Neural progenitor cell (in vitro differentiated cells): ENCODE measurements at places on chromosomes 16 and 17.
A peak's percentile ranks its signal among the peaks of the same experiment; 100 is the strongest.

DNA sequence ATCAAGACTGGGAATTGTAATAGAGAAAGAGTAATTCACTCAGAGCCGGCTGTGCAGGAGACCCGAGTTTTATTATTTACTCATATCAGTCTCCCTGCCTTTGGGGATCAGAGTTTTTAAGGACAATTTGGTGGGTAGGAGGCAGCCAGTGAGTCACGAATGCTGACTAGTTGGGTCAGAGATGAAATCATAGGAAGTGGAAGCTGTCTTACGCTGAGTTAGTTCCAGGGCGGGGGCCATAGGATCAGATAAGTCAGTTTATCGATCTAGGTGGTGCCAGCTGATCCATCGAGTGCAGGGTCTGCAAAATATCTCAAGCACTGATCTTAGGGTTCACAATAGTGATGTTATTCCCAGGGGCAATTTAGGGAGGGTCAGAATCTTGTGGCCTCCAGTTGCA is 20.2 kb upstream of the GUCY2D start:
- H3K4me1 ChIP-seq, result no peaks in the 10 kb centered on the region
- no peak overlapping the region for H3K4me3 ChIP-seq
- no peaks in the 10 kb centered on the region for H3K36me3 ChIP-seq

DNA sequence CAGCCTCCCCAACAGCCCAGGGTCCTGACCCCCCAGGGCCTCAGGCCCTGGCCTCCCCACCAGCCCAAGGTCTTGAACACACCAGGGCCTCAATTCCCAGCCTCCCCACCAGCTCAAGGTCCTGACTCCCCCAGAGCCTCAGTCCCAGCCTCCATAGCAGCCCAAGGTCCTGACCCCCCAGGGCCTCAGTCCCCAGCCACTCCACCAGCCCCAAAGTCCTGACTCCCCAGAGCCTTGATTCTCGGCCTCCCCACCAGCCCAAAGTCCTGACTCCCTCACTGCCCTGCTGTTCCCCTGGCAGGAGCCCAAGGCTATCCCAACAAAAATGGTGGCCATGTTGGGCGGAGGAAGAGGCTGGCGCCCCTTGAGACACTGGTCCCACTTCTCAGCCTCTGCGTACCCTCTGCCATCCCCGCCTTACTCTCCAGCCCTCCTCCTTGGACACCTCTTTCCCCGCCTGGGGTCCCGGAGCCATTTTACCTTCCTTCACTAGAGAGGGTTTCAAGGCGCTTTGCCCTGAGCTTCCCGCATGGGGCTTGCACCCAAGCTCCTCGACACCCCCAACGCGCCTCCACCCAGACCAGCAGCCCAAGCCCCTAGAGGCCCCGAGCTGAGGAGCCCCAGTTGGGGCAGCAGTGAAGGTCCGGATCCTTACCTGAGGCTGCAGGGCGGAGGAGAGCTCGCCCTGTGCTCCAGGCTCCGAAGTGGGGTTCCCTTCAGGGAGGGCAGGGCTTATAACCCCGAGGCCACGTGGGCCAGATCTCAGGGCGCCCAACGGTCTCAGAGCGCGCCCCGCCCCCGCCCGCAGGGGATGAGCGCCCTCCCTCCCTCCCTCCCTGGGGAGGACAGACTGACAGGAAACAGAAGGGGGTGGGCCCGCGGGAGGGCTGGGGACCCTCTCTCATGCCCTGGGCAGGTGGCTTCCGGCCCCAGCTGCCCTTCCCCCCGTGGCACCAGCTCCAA is 3.5 kb upstream of the TSPOAP1 start:
- H3K4me1 ChIP-seq, result peaks cover 16% of the 10 kb centered on the region
- no peak for DNase-seq
- H3K36me3 ChIP-seq, result no peaks in the 10 kb centered on the region
- H3K27me3 ChIP-seq, result no peaks in the 10 kb centered on the region
- H3K27ac ChIP-seq, result no peak overlapping the region

GRCh38 chr17:56085576-56086267 is 67.6 kb upstream of the ANKFN1 start:
- H3K36me3 ChIP-seq, result no peaks in the 10 kb centered on the region
- no peaks in the 10 kb centered on the region for H3K4me1 ChIP-seq
- no peak overlapping the region for H3K4me3 ChIP-seq
- no peak overlapping the region for H3K27ac ChIP-seq

DNA sequence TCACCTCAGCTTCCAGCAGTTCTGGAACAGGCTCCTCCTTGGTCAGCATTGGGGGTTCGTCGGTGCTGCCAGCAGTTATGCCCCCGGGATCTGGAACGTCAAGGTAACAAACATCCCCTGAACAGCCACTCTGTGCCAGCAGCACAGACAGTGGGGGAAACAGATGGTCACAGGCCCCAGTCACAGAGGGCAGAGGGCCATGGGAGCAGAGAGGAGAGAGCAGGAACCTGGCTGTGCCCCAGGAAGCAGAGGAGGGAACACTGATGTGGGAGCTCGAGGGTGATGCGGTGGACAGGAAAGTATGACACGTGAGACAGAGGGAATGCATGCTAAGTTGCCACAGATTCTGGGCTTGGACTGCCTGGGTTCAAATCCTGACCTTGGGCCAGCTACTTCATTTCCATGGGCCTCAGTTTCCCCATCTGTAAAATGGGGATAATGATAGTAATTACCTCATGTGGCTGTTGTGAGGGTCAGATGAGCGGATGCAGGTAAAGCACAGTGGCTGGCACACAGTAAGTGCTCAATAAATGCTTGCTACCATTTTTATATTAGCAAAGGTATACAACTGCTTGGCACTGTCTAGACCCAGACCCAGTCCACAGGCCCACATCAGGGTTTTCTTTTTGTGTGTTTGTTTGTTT is 4.9 kb downstream of the BCL7C start:
- no peaks in the 10 kb centered on the region for H3K27me3 ChIP-seq
- no peak for DNase-seq
- H3K27ac ChIP-seq, result no peak overlapping the region
- no peaks in the 10 kb centered on the region for H3K36me3 ChIP-seq

DNA sequence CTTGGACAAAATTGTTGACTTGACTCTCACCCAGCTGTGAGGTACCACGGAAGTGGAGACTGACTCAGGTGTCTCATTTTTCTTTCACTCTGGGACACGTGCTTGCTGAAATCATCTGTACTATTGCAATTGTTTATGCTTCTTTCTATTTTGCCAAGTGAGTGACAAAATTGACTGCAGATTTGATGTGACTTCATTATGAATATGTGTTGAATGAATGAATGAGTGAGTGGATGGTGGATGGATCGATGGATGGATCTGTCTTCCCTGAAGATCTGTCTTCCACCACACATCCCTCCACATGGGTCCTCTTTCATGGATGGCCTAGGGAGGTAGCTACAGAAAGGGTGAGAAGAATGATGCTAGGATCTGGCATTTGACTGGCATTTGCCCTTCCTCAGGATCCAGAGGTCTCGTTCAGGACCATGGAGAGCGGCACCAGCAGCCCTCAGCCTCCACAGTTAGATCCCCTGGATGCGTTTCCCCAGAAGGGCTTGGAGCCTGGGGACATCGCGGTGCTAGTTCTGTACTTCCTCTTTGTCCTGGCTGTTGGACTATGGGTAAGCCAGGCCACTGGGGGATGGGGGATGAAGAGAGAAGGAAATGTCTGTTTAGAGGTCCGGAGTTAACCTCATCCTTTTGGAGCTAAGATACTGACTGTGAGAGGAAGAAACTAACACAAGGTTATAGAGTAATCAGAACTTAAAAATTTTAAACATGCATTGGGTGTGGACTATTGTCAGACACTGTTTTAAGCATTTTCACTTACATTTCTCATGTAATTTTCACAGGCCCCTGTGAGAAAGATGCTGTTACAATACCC is 12.7 kb downstream of the SLC5A11 start:
- H3K4me3 ChIP-seq, result no peak overlapping the region
- DNase-seq, result peak; percentile 87
- H3K36me3 ChIP-seq, result no peaks in the 10 kb centered on the region
- H3K27ac ChIP-seq, result no peak overlapping the region

DNA sequence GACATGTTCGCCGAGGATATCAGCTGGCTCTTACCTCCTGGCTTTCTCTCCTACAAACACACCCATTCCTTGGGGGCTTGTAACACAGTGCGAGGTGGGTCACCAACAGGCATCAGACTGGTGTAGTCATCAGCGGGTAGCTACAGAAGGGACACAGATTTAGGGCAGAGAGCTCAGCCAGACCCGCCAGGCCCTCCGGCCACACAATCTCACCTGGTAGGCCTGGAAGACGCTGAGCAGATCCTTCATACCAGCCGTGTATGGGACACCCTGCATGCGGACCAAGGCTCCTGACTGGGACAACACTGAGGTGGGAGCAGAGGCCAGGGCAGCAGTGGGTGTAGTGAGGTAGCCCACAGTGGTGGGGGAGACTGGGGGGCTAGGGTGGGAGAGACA is 5.8 kb downstream of the ESRP2 start:
- peaks cover 13% of the 10 kb centered on the region for H3K27me3 ChIP-seq
- DNase-seq, result no peak
- H3K36me3 ChIP-seq, result no peaks in the 10 kb centered on the region
- no peak overlapping the region for H3K27ac ChIP-seq
- H3K4me1 ChIP-seq, result peaks cover under 1% of the 10 kb centered on the region

DNA sequence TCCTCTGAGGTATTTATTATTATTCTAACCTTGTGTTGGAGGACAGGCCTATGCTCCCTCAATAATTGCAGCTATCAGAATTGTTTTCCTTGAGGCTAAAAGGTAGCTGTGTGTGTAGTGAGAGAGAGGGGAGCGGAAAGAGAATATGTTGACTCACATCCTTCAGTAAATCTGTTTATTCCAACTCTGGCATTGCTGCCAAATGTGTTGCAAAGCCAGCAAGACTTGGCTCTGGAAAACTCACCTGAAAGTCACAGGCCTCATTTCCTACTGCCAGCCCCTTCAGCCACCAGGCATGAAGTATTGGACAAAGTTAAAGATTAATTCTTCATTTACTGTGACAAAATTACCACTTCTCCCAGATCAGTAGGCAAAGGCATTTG is 9.6 kb downstream of the CA10 start:
- H3K4me1 ChIP-seq, result peaks cover 6% of the 10 kb centered on the region
- peaks cover 22% of the 10 kb centered on the region for H3K27me3 ChIP-seq
- no peaks in the 10 kb centered on the region for H3K36me3 ChIP-seq
- H3K4me3 ChIP-seq, result no peak overlapping the region
- no peak for DNase-seq
- no peak overlapping the region for H3K27ac ChIP-seq

- no peak overlapping the region for H3K4me3 ChIP-seq
- peaks cover 3% of the 10 kb centered on the region for H3K4me1 ChIP-seq
- H3K36me3 ChIP-seq, result no peaks in the 10 kb centered on the region
- no peak overlapping the region for H3K27ac ChIP-seq
- no peaks in the 10 kb centered on the region for H3K27me3 ChIP-seq
- no peak for DNase-seq
Observed at GRCh38 chr17:82559566-82560251, 40.2 kb downstream of the FOXK2 start.

DNA sequence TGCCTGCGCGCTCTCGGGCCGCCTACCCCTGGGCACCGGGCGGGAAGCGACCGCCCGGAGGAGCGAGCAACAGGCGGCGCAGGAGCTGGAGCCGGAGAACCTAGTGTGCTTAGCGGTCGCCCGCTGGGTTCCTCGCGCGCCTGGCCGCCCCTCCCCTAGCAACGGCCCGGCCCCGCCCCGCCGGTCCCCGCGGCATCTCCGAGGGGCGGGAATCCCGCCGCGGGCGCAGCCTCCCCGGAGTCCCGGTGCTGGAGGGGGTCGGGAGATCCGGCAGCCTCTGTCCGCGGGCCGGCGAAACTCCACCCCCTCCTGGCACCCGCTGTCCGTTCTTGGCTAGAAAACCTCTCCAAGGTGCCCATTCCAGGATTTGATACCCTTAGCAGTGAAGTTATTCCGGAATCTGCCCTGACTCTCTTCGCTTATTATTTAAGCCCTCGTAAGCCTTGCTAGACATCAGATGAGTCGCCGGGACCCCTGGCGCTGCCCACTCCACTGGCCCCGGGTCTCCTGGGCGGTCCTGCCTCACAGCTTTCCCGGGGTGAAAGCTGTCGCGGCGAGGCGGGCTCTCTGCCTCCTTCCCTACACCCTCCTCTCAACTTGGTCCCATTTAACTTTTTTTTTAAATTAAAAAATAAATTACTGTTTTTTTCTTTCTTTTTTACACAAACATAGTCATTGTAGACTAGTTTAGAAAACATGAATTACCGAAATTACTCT is at the start of gene RPRML:
RPRML (minus strand) TSS at position 107 of the 717 bp plus-strand sequence. CDS start 246 bp downstream, outside the sequence.
- DNase-seq, result peak; percentile 77
- H3K4me1 ChIP-seq, result peaks cover 16% of the 10 kb centered on the region
- H3K4me3 ChIP-seq, result peak within 1 kb of the TSS; percentile 61
- H3K36me3 ChIP-seq, result no peaks in the 10 kb centered on the region

- no peak for DNase-seq
- H3K4me3 ChIP-seq, result no peak overlapping the region
- H3K4me1 ChIP-seq, result peaks cover 7% of the 10 kb centered on the region
- no peaks in the 10 kb centered on the region for H3K27me3 ChIP-seq
- H3K27ac ChIP-seq, result no peak overlapping the region
Observed at GRCh38 chr17:40707745-40708144, 4.2 kb upstream of the KRT24 start.

GRCh38 chr17:61880589-61881102 is 17.3 kb upstream of the BRIP1 start:
- no peak for DNase-seq
- no peak overlapping the region for H3K27ac ChIP-seq
- no peak overlapping the region for H3K4me3 ChIP-seq
- no peaks in the 10 kb centered on the region for H3K4me1 ChIP-seq
- H3K27me3 ChIP-seq, result no peaks in the 10 kb centered on the region

DNA sequence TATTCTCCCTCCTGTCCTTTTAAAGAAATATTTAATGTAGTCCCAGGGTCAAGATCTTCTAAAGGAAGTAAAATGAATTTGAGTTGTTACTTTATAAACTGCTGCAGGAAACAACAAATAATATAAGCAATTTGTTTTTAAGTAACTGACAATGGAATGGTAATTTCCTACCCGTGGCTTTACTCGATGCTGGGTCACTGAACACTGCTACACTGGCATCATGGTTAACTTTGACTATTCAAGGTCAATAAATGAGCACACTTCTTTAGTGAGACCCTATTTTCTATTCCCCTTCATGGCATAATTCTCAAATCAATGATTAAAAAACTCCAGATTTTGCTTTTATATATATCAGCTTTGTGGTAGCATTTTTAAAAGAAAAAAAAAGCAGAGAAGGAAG is 22.1 kb upstream of the ERCC4 start:
- H3K27ac ChIP-seq, result no peak overlapping the region
- DNase-seq, result no peak
- no peak overlapping the region for H3K4me3 ChIP-seq
- no peaks in the 10 kb centered on the region for H3K27me3 ChIP-seq

- no peak overlapping the region for H3K27ac ChIP-seq
- H3K4me3 ChIP-seq, result peak overlapping the region; percentile 78
- H3K36me3 ChIP-seq, result no peaks in the 10 kb centered on the region
- peak; percentile 49 for DNase-seq
Observed at GRCh38 chr17:10197362-10197720, 1.1 kb downstream of the GAS7 start.

- peaks cover 36% of the 10 kb centered on the region for H3K27me3 ChIP-seq
- H3K36me3 ChIP-seq, result no peaks in the 10 kb centered on the region
- DNase-seq, result no peak
- no peak overlapping the region for H3K27ac ChIP-seq
Observed at GRCh38 chr17:6070430-6070912, 292 bp downstream of the WSCD1 start.
